ENCODE measurements at places on chromosomes 16 and 17.

DNA sequence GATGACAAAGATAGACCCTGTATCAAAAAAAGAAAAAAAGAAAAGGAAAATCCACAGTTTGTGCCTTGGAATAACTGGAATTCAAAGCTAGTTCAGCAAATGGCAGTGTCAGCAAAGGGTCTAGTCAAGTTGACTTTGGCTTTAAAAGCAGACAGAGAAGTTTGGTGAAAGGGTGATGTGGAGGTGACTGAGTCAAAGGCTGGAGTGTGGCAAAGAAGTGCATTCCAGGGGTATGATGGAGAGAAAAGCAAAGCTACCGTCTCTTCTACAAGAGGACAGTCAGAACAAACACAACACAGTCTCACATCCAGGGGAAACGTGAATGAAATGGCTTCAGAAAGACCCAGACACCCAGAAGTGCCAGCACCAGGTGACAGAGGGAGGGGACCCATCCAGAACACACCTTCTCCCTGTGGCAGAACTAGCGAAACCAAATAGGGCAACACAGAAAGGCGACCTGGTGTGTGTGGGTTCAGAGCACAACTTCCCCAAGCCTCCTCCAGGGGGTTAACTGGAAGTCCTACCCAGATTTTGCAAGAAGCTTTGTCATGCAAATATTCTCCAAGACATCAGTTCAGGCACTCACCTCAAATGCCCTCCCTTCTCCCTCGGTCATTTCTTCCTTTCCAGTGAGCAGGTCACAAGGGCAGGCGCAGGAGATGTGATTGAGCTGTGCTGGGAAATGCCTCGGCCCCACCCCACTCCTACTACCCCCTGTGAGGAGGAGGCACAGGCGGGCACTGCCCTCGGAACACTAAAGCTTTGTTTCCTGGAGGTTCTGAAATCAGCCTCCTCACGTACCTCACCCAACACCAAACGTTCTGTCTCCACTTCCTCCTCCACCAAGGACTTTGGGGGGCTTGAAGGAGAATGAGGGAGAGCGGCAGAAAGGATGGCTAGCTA is 481.9 kb downstream of the SOX9 start:
- no peak for DNase-seq

GRCh38 chr17:65856865-65857264 is 295.4 kb upstream of the AXIN2 start:
- no peak for DNase-seq

GRCh38 chr17:17359271-17359670 is 56.1 kb downstream of the NT5M start:
- DNase-seq: no peak

DNA sequence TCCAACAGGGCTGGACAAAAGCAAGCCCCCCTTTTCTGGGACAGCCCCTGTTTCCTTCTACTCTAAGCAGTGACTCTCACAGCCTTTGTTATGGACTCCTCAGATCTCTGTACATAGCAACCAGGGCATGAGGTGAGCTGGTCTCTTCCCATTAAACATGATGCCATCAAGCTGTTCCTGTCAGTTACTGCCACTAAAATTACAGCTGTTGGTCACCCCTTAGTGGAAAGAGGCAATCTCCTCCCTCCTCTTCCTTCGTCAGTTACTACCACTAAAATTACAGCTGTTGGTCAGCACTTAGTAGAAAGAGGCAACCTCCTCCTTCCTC is 95.2 kb upstream of the SMIM36 start:
- DNase-seq: no peak

DNA sequence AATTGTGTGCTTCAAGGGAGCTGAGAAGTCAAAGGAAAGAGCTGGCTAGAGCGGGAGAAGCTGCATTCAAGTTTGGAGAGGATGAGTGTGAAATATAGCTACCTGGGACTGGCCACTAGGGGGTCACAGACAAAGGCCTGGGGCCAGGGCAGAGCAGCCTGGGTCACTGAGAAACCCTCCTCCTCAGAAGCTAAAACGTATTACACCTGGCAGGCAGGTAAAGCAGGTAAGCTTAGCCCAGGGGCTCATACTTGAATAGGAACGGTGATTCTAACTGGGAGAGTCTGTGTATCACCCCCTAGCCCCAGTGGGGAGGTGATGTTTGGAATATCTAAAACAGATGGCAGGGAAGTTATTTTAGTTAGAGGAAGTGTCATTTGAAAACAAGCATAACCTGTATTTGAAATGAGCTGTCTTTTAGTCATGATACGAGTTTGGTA is 6.8 kb downstream of the KRT37 start:
- DNase-seq: no peak

- no peak for DNase-seq
Observed at GRCh38 chr17:83012868-83013778, 66.3 kb upstream of the METRNL start.

GRCh38 chr16:72989579-72990551 is 58.1 kb downstream of the ZFHX3 start:
- no peak for DNase-seq

DNA sequence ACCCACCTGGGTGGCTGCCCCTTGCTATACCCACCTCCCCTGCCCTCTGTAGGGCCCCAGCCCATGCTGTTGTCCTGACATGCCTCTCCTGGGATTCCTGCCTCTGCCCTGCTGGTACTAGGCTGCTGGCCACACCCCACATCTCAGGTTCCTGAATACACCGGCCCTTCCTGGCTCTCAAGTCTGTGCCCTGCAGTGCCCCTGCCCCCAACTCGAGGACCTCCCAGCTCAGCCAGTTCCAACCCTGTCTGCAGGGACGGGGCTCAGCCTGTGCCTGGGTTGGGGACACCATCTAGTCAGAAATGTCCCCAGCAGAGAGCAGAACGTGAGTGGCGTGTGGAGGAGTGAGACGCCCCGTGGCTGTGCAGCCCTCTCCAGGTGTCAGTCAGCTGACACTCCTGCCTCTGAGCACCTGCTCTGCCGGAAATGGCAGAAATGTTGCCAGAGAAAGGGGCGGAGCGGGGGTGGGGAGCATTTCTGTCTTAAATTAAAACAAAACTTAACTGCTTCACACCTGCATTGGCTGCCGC is 28.7 kb downstream of the ACSF3 start:
- DNase-seq: peak; percentile 35

DNA sequence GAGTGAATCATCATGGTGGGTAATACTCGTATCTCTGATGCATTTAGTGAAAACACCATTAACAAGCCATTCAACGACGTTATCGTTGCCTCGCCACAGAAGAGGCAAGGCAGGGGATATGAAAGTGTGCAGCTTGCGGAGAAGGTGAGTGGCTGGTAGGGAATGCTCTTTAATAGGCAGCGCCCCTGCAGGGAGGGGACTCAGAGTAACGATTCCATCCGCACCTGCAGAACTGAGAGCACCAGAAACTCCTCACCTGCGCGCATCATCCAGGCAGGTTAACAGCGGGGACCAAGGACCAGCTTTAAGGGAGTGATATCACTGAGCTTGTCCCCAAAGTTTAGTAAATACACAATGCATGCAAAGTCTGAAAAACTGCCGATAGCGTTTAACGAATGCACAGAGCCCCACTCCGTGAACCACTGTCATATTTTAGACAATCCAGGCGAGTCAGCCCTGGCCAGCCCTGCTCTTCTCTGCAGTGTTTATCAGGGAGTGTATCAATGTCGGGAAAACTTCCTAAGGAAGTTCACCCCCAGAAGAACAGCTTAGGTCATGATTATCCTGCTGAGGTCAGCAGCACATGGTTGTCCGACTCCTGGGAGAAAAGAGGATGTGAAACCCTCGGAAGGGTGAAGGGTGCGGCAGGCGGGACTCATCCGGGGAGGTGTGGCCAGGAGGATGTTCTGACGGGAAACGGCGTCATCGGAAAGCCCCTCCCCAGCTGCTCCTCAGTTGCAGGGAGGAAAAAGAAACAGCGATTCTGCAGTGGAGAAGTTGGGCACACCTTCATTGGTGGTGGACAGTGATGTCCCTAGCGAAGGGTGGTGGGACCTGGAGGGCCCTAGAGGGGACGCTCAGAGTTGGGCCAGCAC is 68.5 kb upstream of the DNAH17 start:
- DNase-seq: peak; percentile 80

- no peak for DNase-seq
Observed at GRCh38 chr16:3348547-3349167, 7.0 kb upstream of the OR2C1 start.

DNA sequence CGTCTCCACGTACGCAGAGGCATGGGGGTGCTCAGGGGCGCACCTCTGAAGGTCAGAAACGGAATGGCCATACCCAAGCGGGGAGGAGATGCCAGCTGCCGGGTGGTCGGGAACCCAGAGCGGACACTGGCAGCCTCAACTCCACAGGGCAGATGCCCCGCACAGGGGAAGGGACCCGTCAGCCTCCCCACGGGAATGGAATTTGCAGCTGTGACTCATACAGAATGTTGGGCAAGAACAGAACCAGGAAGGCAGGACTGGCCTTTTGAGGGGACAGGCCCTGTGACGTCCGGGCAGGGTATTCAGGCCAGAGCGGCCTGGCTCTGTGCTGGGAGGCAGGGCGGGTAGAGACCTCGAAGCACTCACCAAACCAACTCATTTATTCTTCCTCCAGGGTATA is 7.5 kb downstream of the TK1 start:
- no peak for DNase-seq
